ENCODE measurements at places on chromosomes 12 and 14.

GRCh38 chr12:132138941-132139871 lies 4.9 kb downstream of the DDX51 start:
- DNase-seq = no peak

GRCh38 chr12:89389755-89390661 lies 37.7 kb upstream of the DUSP6 start:
- no peak for DNase-seq

GRCh38 chr14:74519316-74520074 lies 25.9 kb downstream of the ISCA2 start:
- DNase-seq = no peak

DNA sequence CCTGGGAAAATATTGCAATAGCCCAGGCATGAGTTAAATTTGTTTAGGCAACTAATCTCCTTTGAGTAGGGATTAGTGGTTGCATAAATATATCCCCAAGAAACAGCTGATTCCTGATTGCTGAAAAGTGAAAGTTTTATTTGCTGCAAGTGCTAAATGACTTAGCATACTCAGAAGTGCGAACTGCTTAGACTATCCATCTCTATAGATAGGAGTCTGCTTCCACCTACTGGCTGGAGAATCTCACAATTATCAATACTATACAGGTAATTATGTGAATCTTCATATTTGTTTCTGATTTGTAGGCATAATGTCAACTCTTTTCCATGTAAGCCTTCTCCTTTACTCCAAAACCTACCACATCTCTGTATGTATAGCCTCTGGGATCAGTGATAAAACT lies 12.0 kb upstream of the SLCO1B3 start:
- peak; percentile 11 for DNase-seq

- no peak for DNase-seq
These were observed 38.5 kb downstream of the TMEM120B start for GRCh38 chr12:121751034-121751433.
